ENCODE measurements at places on chromosomes 11 and 22.

DNA sequence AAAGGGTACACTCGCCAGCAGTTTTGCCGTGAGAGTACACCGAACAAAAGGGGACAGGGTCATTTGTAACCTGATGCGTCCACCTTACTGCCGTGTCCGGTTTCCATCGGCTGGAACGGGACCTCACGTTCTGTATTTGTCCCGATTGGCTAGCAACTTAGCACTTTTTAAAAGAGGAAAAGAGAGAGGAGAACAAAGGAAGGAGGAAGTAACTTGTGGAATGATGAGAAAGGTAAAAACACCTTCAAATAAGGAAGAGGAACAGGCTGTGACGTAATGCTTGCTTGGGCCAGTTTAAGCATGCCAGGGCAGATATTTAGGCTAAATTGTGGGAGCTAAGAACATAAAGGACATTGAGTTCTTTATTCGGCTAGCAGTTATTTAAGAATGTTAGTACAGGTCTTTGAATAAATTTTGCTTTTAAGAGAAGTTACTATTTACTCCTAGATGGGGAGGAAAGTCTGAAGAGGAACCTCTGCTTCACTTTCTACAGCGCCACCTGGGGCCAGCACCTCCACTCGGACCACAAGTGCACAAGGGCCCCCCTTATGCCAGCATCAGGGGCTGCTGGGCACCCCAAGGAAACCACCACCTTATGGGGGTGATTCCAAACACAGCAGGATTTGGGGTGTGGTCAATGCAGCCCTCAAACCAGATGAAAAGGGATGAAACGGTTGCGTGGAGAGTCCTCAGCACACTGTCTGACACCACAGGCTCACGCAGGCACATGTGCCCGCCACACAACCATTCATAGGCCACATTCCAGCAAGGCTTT lies 5.8 kb downstream of the ARSA start:
- no peak for DNase-seq

GRCh38 chr11:129291546-129291945 lies 84.1 kb upstream of the BARX2 start:
- DNase-seq, result no peak

GRCh38 chr11:128555606-128556005 lies 31.8 kb downstream of the ETS1 start:
- DNase-seq, result peak; percentile 31

- DNase-seq, result no peak
These were observed 32.3 kb downstream of the AMOTL1 start for GRCh38 chr11:94800414-94800813.

GRCh38 chr11:88521399-88521798 lies 183.9 kb upstream of the CTSC start:
- DNase-seq, result no peak

GRCh38 chr22:36384766-36385481 lies 2.8 kb downstream of the MYH9 start:
- no peak for DNase-seq

DNA sequence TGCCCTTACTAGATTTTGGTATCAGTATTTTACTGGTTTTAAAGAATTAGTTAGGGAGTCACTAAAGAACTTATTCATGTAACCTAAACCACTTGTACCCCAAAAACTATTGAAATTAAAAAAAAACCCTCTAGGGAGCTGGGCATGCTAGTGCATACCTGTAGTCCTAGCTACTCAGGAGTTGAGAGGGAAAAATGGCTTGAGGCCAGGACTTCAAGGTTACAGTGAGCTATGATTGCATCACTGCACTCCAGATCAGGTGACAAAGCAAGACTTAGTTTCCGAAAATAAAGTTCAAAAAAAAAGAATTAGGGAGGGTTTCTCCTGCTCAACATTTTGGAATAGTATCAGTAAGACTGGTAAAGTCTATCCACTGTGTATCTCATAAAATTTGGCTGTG lies 364.4 kb upstream of the LUZP2 start:
- no peak for DNase-seq

GRCh38 chr22:22156348-22156715 lies 88.3 kb upstream of the VPREB1 start:
- DNase-seq, result no peak

DNA sequence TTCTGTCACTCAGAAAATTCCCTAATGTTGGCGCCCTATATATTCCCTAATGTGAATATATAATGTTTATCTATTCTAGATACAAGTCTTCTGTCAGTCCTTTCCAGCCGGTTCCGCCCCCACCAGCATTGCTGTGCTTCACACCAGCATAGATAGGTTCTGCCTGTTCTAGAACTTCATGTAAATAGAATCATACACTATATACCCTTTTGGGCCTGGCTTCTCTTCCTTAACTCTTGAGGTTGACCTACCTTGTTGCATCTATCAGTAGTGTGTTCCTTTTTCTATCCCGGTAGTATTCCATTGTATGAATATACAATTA lies 34.6 kb downstream of the OTOG start:
- DNase-seq, result no peak

DNA sequence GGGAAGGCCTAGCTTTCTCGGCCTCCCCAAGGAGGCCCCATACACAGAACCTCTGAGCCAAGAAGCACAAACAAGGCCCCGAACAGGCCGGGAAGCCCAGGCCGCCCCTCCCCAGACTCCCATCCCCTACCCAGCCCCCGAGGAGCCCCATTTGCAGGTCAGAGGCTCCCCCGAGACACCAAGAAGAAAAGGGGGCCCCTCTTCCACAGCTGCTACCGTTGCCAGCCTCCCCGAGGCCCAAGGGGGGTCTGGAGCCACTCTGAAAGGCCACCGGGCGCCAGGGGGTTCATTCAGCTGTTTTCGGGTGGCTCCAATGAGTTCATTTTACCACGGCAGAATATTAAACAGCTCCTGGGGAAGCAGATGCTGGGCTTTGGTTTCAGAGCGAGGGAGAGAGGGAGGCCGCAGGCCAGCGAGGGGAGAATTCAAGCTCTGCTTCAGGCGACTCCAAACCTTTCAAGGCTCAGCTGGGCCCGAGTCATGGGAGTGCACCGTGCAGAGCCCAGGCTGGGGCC lies 28.5 kb downstream of the MN1 start:
- no peak for DNase-seq

DNA sequence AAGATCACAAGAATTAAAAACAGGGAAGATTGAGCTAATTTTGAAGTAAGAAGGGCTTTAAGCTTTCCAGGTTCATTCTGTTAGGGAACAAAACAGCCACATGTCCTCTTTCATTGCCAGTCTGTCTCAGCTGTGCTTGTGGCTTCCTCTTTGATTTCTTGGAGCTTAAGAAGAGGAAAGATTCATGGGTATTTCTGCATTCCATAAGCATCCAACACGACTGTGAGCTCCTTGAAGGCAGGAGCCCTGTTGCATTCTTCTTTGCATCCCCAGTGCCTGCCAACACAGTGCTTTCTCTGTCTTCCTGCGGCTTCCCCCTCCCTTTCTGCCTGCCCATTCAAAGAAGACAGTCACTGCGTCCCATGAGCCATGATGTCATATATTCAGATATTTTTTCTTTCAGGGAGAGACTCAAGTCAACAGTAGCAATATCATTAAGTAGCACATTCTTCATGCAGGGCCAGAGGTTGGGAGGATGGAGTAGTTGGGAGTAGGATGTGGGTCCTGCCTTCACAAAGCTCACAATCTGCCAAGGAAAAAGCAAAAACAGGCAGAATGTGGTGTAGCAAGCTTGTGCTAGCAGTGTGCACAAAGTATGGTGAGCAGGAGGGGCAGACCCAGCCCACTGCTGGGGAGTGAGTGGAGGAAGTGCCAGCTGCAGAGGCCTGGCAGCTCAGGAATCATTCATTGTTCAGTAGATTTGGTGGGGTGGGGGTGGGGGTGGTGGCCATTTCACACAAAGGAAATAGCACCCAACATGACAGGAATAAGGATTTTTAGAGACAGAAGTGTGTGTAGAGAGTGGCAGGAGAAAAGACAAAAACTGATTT lies 162.1 kb upstream of the RASSF10 start:
- DNase-seq, result no peak

DNA sequence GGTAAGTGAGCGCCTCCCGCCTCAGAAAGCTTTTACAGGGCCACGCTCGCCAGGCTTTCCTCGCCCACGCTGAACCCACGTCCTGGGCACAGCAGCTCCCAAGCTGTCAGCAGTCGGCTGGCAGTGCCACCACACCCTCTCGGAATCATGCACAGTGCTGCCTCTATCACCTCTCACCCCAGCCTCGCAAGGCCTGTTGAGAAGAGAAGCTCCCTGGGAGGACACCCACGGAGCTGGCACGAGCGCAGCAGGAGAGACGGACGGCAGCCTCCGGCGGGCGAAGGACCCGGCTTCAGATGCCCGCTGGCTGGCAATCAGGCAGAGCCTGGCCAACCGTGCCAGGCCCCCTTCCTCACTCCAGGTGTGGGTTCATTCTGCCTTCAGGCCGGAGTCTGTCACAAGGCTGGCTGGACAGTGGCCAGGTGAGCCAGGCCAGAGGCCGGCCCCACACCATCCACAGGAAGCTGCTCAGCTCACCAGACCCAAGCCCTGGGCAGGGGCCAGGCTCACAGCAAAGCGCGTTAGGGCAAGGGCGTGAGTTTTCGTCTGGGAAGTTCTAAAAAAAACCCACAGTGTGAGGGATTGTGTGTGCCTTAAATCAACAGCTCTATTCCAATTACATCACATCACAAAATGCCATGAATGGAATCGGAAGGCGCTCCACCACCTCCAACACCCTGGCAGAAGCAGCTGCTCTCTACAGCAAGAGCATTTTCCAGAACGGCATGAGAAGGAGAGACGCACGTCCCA lies 33.2 kb downstream of the TOLLIP start:
- DNase-seq, result no peak

- DNase-seq, result peak; percentile 39
These were observed 1.6 kb upstream of the KMT2A start for GRCh38 chr11:118434553-118435289.

DNA sequence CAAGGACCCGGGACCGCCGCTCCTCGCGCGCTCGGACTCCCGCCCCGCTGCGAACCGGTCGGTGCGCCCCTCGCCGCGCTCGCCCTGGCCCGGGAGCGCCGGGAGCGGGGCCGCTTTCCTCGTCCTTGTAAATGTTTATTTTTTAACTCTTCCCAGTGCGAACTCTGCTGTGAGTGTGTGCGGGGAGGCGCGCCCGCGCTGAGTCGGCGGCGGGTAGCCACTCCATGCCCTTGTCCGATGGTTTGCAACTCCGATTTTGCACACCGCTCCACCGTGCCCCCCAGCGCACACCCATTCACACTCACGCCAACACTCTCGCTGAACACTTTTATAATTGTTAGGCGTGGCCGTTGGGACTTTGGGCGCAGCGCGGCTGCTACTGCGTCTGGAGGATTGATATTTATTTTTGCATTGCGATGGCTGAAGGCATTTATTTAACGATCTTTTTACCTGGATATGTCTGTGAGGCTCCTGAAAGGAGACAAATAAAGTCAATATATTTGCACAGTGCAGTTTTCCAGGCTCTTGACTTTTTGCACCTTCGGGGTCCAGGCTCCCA lies 1.0 kb downstream of the C11orf96 start:
- peak; percentile 30 for DNase-seq

DNA sequence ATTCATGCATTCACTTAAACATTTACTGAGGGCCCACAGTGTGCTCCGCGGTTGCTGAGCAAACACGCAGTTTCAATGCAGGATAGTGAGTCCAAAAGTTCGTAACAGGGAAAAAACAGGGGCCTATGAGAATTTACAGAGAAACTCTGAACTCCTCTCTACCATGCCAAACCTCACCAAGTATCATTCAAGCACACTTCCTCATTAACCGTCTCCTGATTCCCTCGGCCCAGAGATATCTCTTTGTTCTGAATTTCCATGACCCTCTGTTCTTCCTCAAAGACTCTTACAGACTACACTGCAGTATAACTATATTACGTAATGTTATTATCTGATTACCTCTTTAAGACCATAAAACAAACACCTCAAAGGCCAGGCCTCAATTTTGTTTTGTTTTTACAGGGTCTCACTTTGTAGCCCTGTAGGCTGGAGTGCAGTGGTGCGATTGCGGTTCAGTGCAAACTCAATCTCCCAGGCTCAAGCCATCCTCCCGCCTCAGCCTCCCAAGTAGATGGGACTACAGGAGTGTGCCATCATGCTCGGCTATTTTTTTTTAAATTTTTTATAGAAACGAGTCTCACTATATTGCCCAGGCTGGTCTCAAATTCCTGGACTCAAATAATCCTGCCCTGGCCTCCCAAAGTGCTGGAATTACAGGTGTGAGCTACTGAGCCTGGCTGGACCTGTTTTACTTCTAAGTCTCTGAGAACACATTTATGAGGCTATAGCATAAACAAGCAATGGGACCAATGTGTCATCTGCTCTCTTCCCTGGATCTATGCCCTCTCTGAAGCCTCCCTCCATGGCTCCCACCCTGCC lies 3.6 kb downstream of the HPS4 start:
- no peak for DNase-seq

- DNase-seq, result no peak
These were observed 77.5 kb downstream of the AMOTL1 start for GRCh38 chr11:94845622-94846021.

GRCh38 chr11:225734-226453 lies 10.2 kb downstream of the SIRT3 start:
- DNase-seq, result no peak

GRCh38 chr11:122756417-122756816 lies 81.9 kb upstream of the CRTAM start:
- no peak for DNase-seq

DNA sequence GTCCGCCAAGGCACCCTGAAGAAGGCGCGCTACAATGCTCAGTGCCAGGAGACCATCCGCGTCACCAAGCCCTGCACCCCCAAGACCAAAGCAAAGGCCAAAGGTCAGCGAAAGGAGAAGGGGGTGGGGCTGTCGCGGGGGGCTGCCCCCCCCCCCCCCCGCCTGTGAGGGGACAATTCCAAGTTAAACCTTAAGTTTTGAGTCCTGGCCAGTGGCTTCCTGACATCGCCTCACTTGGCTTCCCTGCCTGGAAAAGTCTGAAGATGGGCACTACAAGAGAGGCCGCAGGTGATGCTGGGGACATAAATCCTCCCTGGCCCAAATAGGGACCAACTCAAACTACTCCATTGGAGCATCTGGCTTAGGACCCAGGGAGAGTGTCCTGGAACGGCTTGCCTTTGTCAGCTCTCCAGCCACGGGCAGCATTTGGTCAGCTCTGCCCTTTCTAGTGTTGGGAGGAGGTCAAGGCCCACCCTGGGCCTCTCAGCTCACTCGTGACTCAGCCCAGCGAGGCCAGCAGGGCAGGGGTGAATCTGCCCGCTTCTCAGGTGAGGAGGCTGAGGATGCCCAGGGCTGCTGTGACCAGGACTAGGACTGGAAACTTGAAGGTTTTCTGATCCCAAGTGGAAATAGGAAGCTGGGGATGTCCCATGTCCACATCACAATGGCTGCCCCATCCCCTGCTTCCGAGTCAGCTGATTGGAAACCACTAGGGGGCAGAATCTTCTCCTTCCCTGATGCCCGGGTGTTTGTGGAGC lies 1.4 kb downstream of the MDK start:
- peak; percentile 68 for DNase-seq

DNA sequence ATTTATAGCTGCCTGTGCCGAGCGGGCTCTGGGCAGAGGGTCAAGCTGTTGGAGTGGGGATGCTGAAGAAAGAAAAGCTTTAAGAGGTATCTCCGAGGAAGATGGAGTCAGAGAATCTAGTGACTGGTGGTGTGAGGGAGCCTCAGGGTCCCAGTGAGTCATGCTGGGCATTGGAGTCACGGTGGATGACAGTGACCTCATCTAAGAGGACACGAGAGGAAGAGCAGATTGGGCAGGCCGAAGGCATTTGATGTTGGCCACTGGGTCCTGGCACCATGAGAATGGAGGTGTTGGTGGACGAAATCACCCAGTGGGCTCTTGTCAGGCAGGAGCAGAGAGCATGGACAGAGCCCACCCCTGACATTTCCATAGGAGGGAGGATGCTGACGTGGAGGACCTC lies 68.4 kb downstream of the TBC1D22A start:
- DNase-seq, result peak; percentile 20

GRCh38 chr11:44893846-44894617 lies 56.7 kb downstream of the TP53I11 start:
- DNase-seq, result peak; percentile 54

Data from SW480 (cell line).